Right kidney (tissue), 9 donors: ENCODE measurements at places on chromosomes 2 and 18.

GRCh38 chr2:58237741-58238140, 3.4 kb downstream of the FANCL start:
- no peak for DNase-seq

DNA sequence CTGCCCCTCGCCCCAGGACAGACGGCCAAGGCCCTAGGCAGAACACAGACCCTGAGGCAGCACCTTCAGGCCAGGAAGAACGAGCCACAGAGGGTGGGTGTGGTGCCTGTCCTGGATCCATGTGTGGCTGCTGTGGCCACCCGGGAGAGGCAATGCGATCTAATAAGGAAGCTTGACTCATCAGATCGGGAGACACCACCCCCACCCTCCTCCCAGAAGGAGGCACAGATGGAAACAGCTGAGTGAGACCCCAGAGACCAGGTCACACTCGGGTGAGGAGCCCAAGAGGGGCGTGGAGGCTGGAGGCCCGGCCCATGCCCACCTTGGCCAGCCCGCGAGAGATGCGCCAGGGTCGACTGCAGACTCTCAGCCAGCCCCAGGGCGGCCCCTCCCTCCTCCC, 20.3 kb downstream of the KCNG2 start:
- no peak for DNase-seq

GRCh38 chr2:7379799-7380198, 462.6 kb downstream of the RNF144A start:
- no peak for DNase-seq

GRCh38 chr2:134711692-134712091, 7.1 kb downstream of the TMEM163 start:
- DNase-seq: no peak

DNA sequence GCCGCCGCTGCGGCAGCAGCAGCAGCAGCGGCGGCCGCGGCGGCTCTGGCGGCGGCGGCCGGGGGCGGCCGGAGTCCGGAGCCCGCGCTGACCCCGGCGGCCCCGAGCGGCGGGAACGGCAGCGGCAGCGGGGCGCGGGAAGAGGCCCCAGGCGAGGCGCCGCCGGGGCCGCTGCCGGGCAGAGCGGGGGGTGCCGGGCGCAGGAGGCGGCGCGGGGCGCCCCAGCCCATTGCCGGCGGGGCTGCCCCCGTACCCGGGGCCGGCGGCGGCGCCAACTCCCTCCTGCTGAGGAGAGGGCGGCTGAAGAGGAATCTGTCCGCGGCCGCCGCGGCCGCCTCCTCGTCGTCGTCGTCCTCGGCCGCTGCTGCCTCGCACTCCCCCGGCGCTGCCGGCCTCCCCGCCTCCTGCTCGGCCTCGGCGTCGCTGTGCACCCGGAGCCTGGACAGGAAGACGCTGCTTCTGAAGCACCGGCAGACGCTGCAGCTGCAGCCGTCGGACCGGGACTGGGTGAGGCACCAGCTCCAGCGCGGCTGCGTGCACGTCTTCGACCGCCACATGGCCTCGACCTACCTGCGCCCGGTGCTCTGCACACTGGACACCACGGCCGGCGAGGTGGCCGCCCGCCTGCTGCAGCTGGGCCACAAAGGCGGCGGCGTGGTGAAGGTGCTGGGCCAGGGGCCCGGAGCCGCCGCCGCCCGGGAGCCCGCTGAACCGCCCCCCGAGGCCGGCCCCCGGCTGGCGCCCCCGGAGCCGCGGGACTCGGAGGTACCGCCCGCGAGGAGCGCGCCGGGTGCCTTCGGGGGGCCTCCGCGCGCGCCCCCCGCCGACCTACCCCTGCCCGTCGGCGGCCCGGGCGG, 646 bp downstream of the PHLPP1 start:
- DNase-seq: peak; percentile 93

GRCh38 chr18:48265328-48265727, 143.9 kb downstream of the ZBTB7C start:
- no peak for DNase-seq

- no peak for DNase-seq
Observed at GRCh38 chr2:31253356-31254131, 19.6 kb downstream of the EHD3 start.

DNA sequence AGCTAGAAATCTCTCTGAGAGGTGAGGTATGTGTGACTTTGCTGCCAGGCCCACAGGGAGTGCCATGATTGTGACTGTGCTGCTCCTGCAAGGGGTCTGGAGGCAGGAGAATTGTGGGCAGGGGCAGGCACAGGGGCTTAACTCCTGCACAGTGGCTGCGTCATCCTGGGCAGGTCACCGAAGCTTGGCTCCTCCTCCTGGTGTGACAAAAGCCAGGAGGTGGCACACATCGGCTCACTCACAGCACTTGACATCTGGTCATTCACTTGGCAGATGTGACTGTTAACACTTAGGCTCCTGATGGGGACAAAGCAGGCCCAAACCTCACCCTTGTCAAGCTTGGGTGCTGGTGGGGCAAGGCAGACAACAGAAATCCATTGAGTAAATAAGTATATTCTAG, 36.4 kb upstream of the GLI2 start:
- no peak for DNase-seq

GRCh38 chr2:64743739-64744330, 90.1 kb upstream of the SERTAD2 start:
- DNase-seq: no peak

GRCh38 chr2:52097071-52097470, 1065.1 kb upstream of the NRXN1 start:
- DNase-seq: no peak

- DNase-seq: no peak
Observed at GRCh38 chr2:9424447-9425164, 1.2 kb downstream of the CPSF3 start.

DNA sequence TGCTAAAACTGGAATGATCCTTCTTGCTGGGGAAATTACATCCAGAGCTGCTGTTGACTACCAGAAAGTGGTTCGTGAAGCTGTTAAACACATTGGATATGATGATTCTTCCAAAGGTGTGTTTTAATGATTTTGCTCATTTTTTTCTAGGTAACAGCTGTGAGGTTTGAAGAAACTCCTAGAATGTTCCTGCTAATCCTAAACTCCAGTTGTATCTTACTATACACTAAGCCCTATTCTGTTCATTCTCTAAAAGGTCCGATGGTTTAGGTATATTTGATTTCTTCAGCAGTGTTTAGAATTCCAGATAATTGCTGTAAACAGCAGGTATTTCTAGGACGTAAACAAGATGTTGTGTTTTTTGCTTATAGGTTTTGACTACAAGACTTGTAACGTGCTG, 2.3 kb downstream of the MAT2A start:
- DNase-seq: no peak

- no peak for DNase-seq
Observed at GRCh38 chr2:40554665-40555294, 102.9 kb upstream of the SLC8A1 start.

GRCh38 chr2:69271831-69272257, 115.2 kb downstream of the GFPT1 start:
- DNase-seq: no peak

DNA sequence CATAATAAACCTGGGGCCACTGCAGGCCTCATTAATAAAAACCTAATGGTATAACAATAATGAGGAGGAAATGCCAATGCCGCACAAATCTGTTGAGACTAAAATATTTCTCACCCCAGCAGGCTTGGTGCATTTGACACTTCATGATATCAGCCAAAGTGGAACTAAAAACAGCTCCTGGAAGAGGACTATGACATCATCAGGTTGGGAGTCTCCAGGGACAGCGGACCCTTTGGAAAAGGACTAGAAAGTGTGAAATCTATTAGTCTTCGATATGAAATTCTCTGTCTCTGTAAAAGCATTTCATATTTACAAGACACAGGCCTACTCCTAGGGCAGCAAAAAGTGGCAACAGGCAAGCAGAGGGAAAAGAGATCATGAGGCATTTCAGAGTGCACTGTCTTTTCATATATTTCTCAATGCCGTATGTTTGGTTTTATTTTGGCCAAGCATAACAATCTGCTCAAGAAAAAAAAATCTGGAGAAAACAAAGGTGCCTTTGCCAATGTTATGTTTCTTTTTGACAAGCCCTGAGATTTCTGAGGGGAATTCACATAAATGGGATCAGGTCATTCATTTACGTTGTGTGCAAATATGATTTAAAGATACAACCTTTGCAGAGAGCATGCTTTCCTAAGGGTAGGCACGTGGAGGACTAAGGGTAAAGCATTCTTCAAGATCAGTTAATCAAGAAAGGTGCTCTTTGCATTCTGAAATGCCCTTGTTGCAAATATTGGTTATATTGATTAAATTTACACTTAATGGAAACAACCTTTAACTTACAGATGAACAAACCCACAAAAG, 580.9 kb upstream of the TMEFF2 start:
- DNase-seq: no peak

DNA sequence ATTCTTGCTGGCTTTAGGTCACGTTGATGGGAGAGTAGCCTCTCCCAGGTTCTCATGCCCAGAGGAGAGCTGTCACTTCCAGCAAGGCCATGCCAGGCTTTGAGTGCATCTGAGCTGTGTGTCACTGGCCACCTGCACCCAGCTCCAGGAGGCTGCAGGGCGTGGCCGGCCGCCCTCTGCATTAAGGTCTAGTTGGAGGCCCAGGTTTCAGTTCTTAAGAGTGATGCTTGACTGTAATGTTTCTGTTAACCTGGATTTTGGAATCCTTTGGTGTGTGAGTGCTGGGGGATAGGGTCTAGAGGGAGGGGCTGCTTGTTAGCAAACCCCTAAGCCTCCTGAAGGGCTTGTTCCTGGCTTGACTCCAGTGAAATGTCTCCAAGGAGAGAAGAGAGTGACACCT, 140.1 kb downstream of the ACOXL start:
- no peak for DNase-seq

GRCh38 chr2:239669899-239670460, 269.2 kb upstream of the HDAC4 start:
- no peak for DNase-seq

DNA sequence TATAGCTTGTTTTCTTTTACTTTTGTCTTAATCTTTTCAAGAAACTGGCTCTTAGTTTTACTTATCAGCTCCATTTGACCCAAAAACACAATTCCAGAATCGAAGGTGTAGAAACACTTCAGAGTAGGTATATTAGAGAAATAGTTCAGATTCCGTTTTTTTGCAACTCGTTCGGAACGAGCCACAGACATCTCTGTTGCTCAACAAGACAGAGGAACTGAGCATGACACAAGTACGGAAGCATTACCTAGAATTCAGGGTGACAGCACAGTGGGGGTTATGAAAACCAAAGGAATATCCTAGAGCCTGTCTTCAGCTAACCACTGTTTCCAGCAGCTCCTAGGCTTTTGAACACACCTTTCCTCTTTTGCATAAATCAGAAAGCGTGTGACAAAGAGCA, 5.0 kb downstream of the HRH4 start:
- DNase-seq: no peak

DNA sequence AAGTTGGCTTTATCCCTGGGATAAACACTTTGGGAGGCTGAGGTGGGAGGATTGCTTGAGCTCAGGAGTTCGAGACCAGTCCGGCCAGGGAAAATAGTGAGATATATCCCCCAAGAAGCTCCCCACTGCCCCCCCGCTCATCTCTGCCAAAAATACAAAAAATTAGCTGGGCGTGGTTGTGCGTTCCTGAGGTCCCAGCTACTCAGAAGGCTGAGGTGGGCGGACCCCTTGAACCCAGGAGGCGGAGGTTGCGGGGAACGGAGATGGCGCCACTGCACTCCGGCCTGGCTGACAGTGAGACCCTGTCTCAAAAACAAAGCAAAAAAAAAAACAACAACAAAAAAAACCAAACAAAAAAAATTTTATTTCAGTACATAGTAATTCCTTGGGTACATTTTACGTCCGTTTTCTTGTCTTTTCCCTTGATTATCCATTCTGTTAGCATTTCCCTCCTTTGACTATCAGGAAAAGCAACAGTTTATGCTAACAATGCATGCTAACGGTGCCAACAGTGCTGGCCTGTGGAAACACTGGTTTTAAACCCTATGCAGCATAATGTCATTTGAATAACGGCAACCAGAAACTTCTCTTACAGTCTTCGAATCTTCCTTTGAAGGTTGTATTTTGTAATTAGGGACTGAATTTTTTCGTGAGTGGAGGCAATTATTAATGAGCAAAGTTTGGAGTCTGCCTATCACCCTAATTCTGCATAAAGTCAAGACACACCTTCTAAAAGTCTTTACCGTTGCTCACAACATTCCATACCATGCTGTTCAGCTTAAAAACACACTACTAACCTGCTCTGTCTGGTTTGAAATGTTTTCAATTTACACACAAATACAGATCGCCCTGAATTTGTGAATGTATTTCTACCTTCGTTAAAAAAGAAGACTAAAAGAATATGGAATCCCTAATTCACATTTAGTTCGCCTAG, 721 bp upstream of the MIB1 start:
- DNase-seq: no peak

DNA sequence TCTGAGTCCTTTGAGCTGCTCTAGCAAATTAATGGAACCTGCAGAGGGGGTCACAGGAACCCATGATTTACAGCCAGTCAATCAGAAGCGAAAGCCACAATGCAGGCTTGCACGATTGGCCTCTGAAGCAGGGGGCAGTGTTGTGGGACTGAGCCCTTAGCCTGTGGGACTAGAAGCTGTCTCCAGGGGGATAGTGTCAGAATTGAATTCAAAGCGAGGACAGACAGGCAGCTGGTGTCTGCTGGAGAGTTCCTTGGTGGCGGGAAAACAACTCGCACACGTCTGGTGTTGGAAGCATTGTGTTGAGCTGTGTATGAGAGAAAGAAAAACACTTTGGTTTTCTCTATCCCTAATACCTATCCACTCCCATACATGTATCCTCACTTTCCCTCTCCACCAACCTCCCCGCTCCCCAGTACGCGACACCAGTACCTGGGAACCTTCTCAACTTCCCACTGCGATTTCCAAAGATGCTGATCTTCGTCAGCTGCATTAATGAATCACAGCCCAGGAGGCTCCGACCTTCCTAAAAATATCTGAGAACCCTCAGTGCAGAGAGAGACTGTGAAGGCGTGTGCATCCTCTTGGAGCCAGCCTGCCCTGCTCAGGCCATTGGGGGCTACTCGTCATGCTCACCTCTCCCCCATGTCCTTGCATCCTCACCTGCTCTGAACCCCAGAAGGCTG, 88.2 kb downstream of the HS1BP3 start:
- no peak for DNase-seq

DNA sequence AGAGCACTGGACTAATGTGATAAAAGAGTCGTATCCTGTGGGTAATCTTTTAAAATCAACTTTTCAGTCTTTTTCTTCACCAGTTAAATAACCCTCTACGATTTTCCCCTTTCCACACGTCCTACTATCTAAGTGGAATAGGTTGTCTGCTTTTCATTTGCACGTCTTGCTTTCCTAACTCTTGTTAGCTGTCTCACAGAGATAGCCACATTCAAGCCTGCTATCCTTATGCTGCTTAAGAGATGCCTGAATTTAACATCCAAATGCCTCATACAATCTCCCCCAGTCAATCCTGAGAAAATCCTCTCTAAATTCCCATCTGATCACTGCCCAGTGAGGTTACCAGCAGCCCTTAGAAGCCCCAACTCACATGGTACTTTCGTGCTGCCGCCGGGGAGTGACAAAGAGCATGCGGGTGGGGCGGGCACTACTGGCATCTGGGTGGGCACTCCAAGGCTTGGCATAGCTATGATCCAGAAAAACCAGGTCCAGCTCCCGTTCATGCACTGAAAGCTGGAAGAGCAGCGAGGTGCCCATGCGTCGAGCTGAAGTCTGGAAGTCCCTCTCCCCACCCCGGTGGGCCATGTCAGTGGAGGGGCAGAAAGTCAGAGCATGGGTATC, 1.5 kb downstream of the KANSL3 start:
- peak; percentile 11 for DNase-seq
